ENCODE measurements at places on chromosomes 11 and 22.

DNA sequence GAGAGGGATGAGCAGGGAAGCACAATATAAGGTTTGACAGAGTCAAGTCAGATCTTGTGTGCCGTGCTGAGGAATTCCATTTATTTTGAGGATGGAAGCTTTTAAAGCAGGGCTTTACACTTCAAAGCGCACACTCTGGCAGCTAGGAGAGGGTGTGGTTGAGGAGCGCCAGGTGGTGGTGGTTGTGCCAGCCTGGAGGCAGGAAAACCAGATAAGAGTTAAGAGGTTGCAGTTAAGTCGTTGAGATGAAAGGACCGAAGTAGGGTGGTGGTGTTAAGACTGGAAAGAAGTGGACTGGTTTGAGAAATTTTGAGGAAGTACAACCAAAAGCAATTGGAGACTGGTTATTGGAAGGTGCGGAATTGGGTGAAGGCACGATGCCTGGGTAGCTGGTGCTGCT is 231.6 kb upstream of the TBCEL start:
- no peak for DNase-seq

DNA sequence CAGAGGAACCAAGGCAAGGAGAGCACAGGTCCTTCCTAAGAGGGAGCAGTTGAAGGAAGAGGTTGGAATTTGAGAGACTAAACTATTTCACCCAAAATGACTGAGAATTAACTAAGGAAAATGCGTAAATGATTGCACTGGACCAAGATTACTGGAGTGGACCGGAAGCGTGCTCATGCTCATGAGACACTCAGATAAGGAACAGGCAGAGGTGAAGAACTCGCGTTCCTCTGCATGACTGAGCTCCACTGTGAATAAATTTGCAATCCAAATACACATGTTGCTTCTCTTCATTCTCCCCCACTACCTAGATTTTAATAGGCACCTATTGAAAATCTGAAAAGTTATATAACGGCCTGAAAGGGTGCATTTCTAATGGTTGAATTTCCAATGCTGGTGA is 207.0 kb downstream of the KIRREL3 start:
- DNase-seq, result no peak

- no peak for DNase-seq
These were observed 62.4 kb upstream of the ZBED5 start for GRCh38 chr11:10920205-10920604.

- DNase-seq, result no peak
These were observed 51.1 kb upstream of the LMO2 start for GRCh38 chr11:33942954-33943353.

GRCh38 chr11:117795638-117796455 is 1.2 kb downstream of the DSCAML1 start:
- DNase-seq, result no peak

- DNase-seq, result no peak
These were observed 12.5 kb upstream of the PEX26 start for GRCh38 chr22:18065256-18065655.

- no peak for DNase-seq
These were observed 6.8 kb downstream of the SAC3D1 start for GRCh38 chr11:65047581-65048422.

- no peak for DNase-seq
These were observed 2.8 kb upstream of the CYTH4 start for GRCh38 chr22:37279331-37280181.

- peak; percentile 28 for DNase-seq
These were observed 2.3 kb downstream of the ACY3 start for GRCh38 chr11:67648140-67648795.

DNA sequence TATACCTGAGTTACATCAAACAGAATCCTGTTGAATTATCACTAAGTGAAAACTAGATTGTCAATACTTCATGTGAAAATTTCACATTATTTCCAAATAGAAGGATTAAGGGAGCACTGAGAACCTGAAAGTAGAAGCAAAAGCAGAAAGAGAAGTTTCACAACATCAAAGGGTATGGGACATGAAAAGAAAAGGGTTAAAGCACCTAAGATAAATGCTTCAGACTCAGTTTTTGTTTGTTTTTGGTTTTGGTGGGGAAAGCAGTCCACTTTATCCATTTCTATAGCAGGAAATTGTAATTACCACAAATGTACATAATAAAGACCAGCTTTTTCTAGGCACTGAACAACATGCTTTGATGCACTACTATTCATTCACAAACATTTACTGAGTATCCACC is 1069.7 kb upstream of the CCDC90B start:
- no peak for DNase-seq

GRCh38 chr22:37354261-37354660 is 72.0 kb downstream of the CYTH4 start:
- DNase-seq, result no peak

All from NCI-H1694 treated with DMSO at 0.1 percent for 48 hours (cell line).